ENCODE measurements at places on chromosomes 7 and 10. TPM values are rescaled to one million over a fixed set of nuclear protein-coding genes. Genes with fewer than 3 reads are reported as not detected.

Gene HMX3
- total RNA-seq = 0.26 TPM

GRCh38 chr10:100509241-100509840 lies 10.3 kb downstream of the SEC31B start:
- no peak overlapping the region for H3K27ac ChIP-seq
- no peak for DNase-seq
- no peaks in the 10 kb centered on the region for H3K4me1 ChIP-seq
- no peaks in the 10 kb centered on the region for H3K27me3 ChIP-seq

- no peak overlapping the region for H3K4me3 ChIP-seq
- H3K27ac ChIP-seq = no peak overlapping the region
- no peak for DNase-seq
- peaks cover 58% of the 10 kb centered on the region for H3K27me3 ChIP-seq
Measured at GRCh38 chr7:86645225-86645608, 1.5 kb downstream of the GRM3 start.

DNA sequence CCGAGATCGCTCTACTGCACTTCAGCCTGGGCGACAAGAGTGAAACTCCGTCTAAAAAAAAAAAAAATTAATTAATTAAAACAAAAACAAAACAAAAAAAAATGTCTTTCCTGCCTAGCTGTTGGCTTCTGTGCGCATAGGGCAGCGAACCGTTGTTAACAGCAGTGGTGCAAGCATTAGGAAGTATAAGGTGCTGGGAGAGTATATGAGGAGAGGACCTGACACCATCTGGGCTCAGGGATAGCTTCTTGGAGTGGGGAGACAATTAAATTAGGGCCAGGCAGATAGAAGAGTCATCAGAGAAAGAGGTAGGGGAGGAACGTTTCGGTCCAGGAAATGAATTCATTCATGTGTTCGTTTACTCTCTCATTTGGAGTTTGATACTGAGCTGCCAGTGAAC lies 46.2 kb upstream of the EZH2 start:
- H3K36me3 ChIP-seq = no peaks in the 10 kb centered on the region
- DNase-seq = no peak
- no peaks in the 10 kb centered on the region for H3K27me3 ChIP-seq

Data from A673 (cell line).